AG10803 (cell line): ENCODE measurements at places on chromosomes 11 and 22.
A peak's percentile ranks its signal among the peaks of the same experiment; 100 is the strongest.

DNA sequence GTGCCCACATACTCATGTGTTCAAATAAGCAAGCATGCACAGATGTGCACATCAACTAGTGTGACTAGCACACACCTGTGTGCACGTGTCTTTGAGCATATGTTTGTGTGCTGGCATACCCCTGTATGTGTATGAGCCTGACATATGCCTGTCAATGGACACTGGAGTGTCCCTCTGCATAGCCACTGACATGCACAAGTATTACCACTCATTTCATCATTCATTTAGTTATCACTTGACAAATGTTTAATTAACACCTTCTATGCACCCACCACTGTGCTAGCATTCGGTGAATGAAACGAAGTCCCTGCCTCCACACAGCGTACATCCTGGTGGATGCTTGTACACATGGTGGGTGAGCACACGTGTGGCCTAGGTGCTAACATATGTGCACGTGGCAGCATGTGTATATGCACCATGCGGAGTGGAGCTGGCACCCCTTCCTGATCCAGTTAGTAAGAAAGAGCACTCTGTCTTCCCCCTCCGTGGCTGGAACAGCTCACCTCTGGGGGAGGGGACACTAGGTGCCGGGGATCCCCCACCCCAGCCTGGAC is 112.0 kb downstream of the CHST1 start:
- DNase-seq, result no peak

DNA sequence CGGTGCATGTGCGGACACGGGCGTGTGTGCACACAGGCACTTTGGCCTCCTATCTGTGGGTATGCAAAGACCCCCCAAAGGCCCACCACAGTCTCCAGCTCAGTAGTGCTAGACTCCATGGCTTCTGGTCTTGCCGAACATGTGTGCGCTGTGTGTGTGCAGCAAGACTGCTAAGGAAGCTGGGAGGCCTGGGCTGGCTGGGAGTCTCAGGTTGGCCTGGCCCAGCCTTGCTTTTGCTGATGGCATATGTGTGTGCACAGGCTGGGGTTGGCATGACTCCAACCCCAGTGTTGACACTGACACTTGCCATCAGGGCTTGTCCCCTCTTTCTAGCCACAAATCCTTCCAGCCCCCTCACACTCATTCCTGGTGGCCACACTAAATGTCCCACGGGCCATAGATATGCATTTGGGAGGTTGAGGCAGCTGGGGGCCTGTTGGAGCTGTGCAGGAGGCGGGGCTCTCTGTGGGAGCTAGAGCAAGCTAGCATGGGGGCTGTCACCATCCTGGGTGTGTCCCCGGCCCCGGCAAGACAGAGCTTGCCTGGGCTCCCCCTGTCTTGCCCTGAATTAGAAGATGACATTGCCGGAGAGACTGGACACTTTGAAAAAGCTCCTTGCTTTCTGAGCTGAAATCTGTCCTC is 60.9 kb upstream of the NECTIN1 start:
- no peak for DNase-seq

DNA sequence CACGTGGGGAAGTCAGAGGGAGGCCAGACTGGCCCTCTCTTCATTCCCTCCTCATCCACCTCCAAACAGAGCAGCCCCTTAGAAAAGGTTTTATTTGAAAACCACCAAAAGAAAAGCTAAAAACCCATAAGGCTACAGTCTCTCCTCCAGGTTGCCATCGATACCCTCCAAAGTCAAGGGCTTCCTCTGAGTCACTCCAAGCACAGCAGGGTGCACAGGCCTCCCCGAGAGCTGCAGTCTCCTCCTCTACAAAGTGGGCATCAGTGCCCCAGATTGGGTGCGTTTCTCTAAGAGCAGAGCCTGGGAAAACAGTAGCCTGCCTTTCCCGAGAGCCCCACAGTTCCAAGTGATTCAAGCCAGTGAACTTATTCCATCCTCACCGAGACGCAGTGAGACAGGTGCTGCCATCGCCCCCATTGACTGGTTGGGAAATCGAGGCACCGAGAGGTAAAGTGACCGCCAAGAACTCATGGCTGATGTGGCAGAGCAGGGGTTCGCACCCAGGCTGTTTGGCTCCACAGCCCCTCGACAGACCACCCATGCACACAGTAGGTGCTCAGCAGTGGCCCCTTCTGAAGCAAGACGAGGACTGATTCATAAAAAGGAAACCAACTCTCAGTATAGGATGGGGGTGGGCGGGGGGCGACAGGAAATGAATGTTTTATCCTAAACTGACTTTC is 91.7 kb upstream of the SHISAL1 start:
- no peak for DNase-seq

- no peak for DNase-seq
These were observed 4.2 kb downstream of the TCIRG1 start for GRCh38 chr11:68043029-68043348.

- DNase-seq, result peak; percentile 15
These were observed 292.3 kb downstream of the METTL15 start for GRCh38 chr11:28400331-28401100.

DNA sequence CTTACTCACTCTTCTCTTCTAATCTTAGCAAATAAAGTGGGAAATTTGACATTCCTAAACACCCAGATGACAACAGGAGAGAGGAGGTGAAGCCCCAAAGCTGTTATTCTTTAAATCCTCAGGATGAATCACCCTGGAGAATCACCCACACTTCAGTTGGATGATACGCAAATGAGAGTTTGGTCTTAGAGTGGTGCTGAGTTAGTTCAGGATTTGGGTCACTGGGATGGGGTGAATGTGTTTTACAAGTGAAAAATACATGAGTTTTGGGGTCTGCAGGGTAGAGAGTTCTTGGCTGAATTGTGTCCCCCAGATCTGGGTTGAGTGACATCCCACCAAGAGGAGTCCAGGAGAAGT is 117.2 kb downstream of the GGTLC2 start:
- no peak for DNase-seq

GRCh38 chr22:45292731-45293442 is 8.1 kb downstream of the UPK3A start:
- no peak for DNase-seq

DNA sequence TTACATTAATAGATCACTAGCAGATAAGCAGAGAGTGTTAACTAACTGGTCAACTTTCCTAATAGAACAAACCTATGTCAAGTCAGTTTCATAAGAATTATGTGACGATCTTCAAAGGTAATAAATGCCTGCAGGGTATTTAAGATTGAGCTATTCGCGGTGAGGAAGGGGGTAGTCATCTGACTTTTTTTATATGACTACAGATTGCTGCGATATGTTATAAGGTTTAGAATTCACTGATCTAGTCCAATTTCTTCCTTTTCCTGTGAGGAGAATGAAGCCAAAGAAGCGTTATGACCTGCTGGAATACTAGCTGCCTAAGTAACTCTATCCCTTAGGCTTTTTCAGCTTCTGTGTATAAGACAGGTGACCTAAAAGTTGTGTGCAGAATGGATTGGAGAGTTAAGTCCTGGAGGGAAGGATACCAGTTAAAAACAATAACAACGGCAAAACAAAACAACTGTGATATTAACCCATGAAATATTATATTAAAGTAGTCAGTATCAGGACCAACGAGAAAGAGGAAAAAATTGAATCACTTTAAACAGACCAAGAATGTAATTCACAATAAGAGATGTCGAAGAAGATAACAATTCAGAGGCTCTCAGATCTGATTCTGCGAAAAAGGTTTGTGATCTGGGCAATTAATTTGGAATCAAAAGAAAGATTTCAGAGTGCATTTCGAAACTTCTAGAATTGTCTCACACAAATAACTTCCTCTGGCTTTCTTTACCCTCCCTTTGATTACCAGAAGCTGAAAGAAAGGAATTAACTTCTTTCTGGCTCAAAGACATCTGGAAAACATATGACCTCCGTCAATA is 630 bp downstream of the CASP4 start:
- DNase-seq, result no peak

GRCh38 chr11:69908511-69909220 is 89.5 kb upstream of the FGF3 start:
- DNase-seq, result no peak

- no peak for DNase-seq
These were observed 105.4 kb upstream of the PLET1 start for GRCh38 chr11:112366012-112366411.

- DNase-seq, result peak; percentile 51
These were observed 76.0 kb downstream of the MRTFA start for GRCh38 chr22:40560551-40560950.

- DNase-seq, result peak; percentile 54
These were observed 114.0 kb downstream of the ABTB2 start for GRCh38 chr11:34243600-34244464.

GRCh38 chr11:129694966-129695365 is 120.7 kb upstream of the TMEM45B start:
- no peak for DNase-seq

GRCh38 chr11:125175896-125176575 is 11.5 kb downstream of the PKNOX2 start:
- no peak for DNase-seq

DNA sequence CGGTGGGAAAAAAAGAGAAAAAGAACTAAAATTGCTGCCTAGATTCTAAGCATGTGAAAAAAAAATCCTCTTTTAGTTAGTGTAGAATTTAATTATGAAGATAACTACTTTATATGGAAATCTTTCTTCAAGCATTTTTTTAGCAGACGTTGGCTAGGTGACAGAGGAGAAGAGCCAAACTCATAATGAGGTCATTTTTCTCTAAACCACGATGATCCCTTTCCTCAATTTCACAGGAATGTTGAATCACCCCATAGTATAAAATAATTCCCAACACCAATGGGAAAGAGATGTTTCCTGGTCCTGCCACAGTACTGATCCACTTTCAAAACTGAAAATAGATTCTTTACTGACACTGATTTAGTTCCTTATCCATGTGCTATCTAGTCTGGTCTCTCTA is 319.8 kb downstream of the DLG2 start:
- peak; percentile 35 for DNase-seq

- no peak for DNase-seq
These were observed 14.4 kb downstream of the POU2AF2 start for GRCh38 chr11:111259896-111260295.

DNA sequence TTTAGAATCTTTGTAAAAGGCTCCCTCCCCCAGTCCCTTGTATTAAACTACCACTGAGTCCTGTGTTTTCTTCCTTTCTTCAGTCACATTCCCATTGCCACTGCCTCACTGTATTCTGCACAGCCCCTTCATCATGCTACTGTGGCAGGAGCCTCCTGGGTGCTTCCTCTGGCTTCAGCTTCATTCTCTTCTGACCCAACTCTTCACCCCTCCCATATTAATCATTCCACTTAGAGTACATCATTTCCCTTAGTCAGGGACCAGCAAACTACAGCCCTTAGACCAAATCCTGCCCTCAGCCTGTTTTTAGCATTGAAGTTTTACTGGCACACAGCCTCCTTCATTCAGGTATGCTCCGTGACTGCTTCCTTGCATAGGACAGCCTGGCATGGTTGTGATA is 127.7 kb upstream of the MTNR1B start:
- peak; percentile 25 for DNase-seq

- DNase-seq, result no peak
These were observed 6.4 kb downstream of the RCE1 start for GRCh38 chr11:66849501-66850234.

DNA sequence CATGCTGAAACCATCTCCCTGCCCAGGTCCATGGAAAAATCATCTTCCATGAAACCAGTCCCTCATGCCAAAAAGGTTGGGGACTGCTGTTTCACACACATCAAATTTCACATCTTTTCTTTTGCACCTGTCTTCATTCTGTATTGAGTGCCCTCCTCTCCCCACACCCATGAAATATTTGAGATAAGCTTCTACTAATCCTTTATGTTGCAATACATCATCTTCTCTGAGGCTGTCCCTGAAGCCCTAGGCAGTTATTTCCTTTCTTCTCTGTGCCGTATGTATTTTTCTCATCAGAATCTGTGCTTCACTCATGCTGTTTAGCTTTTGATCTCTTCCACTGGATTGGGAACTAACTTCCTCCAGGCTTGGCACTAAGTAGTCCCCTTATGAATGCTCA is 40.0 kb upstream of the RRM1 start:
- no peak for DNase-seq

GRCh38 chr11:34380696-34381095 is 22.9 kb upstream of the ABTB2 start:
- DNase-seq, result peak; percentile 60
